ENCODE measurements at places on chromosomes 11 and 22.
A peak's percentile ranks its signal among the peaks of the same experiment; 100 is the strongest.

- peak; percentile 34 for DNase-seq
Observed at GRCh38 chr22:39814899-39815298, 78.7 kb downstream of the ENTHD1 start.

GRCh38 chr11:67434395-67434881, 3.0 kb downstream of the PTPRCAP start:
- DNase-seq, result no peak

- DNase-seq, result no peak
Observed at GRCh38 chr22:40014667-40015248, 20.0 kb downstream of the FAM83F start.

DNA sequence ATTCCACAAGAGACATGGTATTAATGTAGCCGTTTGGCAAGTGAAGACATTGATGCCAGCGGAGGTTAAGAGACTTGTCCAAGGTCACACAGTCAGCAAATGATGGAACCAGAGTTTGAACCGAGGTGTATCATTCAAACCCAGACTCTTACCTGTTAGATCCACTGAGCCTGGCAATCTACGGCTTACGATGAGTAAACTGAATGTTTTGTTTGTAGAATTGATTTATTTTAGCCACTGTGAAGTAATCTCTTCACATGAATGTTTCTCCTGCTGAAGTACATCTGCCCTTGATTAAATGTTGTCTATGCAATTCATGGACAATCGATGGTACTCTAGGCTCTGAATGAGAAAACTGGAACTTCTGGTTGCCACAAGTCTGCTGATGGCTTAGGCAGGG, 155.5 kb upstream of the NAV2 start:
- no peak for DNase-seq

DNA sequence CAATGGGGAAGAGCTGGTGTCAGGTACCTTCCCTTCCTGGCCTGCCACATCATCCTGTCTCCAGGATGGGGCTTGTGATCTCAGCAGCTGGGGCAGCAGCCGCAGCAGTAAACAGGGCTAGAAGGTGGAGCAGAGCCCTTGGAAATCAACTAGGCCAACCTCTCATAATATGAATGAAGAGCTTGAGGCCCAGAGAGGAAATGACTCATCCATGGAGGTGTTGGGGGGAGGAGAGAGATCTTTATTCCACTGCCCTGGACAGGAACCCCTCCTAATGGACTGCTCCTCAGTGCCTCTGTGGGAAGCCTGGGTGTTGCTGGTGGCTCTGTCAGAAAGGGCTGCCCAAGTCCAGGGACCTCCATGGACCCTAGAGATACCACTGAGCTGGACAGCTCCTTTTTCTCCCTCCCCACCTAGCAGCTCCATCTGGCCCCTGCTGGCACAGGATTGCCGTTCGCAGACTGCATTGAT, 111.8 kb downstream of the OSBP2 start:
- DNase-seq, result peak; percentile 51

GRCh38 chr22:42682113-42682851, 33.1 kb upstream of the CYB5R3 start:
- no peak for DNase-seq

- no peak for DNase-seq
Observed at GRCh38 chr11:57752954-57753353, 1.3 kb upstream of the BTBD18 start.

GRCh38 chr11:72776117-72776843, 17.6 kb downstream of the STARD10 start:
- DNase-seq, result no peak

DNA sequence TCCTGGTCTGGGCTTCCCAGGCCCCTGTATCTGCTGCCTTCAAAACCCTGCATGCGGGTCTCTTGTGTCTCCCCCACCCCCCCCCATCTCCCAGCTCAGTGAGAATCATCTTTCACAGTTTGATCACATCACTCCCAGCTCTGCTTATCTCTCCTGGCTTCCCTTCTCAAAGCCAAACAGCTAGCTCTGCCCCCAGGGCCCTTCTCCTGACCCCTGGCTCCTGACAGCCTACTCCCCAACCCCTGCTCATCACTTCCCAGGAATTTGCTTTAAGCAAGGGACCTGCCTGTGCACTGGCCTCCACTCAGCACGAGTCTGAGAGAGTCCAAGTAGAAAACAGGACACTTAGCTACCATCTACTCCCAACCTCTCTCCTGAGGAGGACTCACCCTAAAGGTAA, 342.7 kb downstream of the TENM4 start:
- DNase-seq, result no peak

GRCh38 chr11:17600316-17601255, 53.5 kb downstream of the OTOG start:
- no peak for DNase-seq

DNA sequence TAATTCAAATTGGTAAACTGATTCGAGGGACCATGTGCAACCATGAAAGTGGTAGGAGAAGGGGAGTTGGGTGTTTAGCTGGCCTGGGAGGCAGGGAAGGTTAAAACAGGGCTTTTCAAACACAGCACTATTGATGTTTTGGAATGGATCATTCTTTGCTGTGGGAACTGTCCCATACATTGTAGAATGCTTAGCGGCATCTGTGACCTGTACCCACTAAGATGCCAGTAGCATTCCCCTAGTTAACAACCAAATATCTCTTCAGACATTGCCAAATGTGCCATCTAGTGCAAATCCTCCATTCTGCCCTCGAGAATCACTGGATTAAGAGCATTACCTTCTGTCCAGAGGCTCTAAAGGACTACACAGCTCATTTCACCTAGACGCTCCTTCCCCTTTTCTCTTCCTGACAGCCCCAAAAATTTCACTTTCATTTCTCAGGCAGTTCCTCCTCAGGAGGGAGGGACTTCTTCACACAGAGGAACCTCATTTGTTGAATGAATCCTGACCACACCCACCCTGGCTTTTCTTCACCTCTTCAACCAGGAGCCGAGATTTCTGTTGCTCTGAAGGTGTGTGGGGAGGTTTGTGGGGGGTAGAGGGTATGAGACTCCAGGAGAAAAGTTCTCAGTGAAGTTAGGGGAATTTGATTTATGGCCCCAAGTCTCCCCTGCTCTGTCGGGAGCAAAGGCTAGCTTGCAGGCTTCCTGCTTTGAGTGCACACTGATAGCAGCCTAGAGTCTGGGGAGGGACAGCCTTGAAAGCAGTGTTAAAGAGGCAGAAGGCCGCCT, at the start of gene TRIM34:
TSS of gene TRIM34 (plus strand) at position 513 of the 791 bp plus-strand sequence. CDS start 7,331 bp downstream, outside the sequence.
- peak; percentile 74 for DNase-seq

DNA sequence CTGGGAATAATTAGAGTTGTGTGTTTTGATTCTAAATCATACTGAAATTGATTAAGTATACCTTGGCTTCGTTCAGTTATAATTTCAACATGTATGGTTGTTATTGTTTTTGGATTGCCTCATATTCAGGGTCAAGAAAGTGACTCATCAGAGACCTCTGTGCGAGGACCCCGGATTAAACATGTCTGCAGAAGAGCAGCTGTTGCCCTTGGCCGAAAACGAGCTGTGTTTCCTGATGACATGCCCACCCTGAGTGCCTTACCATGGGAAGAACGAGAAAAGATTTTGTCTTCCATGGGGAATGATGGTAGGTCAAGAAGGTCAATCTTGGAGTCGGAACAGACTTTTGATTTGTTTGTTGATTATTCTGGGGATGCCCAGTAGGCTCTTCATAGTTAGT, 40.4 kb downstream of the KMT2A start:
- no peak for DNase-seq

- no peak for DNase-seq
Observed at GRCh38 chr11:108206171-108206570, 16.3 kb downstream of the NPAT start.

GRCh38 chr11:135046986-135047385, 634.9 kb upstream of the B3GAT1 start:
- no peak for DNase-seq

GRCh38 chr22:33438273-33438672, 380.1 kb upstream of the SYN3 start:
- DNase-seq, result peak; percentile 51

DNA sequence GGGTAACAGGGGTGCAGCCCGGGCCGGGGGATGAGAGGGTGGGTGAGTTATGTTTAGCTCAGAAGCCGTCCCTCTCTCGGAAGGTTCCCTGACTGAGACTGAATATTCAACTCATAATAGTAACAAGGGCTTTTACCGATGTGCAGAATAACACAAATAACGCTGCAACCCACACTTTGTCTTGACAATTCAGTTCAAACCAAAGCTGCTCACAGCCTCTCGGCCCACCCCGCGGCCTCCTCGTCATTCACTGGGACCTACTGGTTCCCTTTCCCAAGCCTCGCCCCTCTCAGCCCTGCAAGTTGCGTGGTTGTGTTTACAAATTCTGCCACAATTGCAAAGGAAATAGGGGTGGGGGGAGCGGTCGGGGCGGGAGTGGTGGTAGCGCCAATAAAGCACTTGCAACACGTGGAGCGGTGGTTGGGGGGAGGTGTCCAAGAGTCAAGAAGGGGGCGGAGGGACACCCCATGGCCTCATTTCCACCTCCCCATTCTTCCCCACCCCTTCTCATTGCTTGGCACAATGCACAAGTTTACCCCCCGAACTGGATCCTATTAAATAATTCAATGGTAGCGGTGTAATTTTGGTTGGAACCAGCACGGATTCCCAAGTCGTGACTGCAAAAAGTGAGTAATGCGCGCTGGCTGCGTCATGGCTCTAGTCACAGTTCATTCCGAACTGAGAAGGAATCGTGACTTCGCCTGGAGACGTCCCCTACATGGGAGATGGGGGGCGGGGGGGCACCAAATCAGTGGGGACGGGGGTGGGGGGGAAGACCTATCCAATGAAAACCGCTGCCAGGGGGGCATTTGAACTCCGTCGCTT, 102.0 kb upstream of the HSD17B12 start:
- peak; percentile 15 for DNase-seq

- DNase-seq, result peak; percentile 45
Observed at GRCh38 chr11:64305691-64306562, 603 bp downstream of the ESRRA start.

GRCh38 chr22:31400023-31400397, 606 bp downstream of the DRG1 start:
- DNase-seq, result peak; percentile 27

- DNase-seq, result no peak
Observed at GRCh38 chr11:62000539-62001446, 33.4 kb upstream of the FTH1 start.

- DNase-seq, result peak; percentile 65
Observed at GRCh38 chr11:66326261-66327111, 9.6 kb upstream of the CD248 start.

GRCh38 chr11:125938418-125938817, 7.4 kb upstream of the VSIG10L2 start:
- no peak for DNase-seq

DNA sequence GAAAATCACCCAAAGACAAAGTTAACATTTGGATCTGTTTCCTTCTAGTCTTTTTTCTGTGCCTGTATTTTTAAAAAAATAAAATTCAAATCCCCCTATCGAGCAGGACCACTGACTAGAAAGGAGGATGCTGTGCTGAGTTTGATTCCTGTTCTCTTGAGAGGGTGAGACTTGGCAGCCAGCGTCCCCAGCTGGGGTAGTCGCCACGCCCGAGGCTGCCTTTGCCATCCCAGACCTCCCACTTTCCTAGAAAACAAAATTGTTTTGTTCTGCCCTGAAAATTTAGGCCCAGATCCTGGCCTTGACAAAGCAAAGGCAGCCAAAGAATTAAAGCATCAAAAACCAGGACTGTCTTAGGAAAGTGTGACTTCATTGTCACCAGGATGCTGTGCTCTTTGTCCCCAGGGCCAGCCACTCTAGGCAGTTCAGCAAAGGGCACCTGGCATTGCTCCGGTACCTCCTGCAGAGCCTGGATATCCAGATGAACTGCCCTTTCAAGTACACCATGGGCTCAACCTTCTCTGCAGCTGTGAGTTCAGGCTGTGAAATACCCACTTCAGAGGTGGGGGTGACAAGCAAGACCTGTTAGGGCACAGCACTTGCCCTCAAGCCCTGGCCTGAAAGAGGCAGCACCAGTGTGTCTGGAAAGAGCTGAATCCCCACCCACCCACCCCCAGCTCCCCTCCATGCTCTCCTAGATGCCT, 44.6 kb downstream of the KCNQ1OT1 start:
- no peak for DNase-seq

GRCh38 chr11:113684496-113684895, 21.6 kb downstream of the TMPRSS5 start:
- no peak for DNase-seq

DNA sequence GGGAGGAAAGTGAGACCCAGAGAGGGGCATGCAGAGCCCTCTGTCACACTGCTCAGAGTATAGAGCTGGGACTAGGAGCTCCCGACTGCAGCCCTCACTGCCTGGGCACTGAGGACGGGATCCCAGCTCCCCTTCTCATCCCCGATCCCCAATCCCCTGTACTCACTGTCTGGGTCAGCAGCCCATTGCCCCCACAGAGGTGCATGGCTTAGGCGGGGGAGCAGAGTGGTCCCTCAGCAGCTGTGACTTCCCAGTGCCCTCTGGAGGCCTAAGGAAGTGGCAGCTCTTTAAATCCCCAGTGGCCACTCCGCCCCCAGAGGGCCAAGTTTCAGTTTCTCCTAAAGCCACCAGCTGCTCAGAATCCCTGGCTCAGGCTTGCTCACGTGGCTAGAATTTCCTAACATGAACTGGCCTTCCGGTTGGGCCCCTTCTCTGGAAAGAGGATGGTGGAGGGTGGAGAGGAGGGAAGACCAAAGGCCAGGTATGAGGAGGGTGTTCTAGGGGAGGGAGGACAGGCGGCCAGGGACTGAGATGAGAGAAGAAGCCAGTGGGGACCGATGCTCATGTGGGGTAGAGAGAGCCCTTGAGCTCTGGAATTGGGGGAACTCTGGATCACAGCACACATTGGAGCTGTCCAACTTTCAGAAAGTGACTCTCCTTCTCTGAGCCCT, at the start of gene BATF2:
TSS of gene BATF2 (minus strand) at position 262 of the 671 bp plus-strand sequence. CDS start at position 205, 57 bp downstream.
- DNase-seq, result peak; percentile 77

GRCh38 chr22:43505423-43505822, 93.6 kb downstream of the MPPED1 start:
- no peak for DNase-seq

DNA sequence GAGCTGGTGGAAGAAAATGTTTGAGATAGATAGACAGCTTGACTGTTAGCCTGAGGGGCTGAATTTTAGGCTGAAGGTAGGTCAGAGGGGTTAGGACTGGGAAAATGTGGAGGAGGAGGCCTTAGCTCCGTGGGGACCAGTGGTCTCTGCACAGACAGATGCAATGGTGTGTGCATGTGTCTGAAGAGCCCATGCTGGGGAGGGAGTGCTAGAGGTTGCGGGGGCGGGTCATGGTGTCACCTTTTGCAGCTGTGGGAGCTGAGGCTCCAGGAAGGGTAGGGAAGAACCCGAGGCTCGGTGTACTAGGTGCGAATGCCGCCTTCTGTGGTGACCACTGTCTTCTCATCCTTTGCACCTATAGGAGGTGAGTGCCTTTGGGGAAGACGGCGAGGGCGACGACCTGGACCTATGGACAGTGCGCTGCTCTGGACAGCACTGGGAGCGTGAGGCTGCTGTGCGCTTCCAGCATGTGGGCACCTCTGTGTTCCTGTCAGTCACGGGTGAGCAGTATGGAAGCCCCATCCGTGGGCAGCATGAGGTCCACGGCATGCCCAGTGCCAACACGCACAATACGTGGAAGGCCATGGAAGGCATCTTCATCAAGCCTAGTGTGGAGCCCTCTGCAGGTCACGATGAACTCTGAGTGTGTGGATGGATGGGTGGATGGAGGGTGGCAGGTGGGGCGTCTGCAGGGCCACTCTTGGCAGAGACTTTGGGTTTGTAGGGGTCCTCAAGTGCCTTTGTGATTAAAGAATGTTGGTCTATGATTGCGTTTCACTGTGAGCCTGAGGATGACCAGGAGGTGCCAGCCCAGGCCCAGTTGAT, 1.6 kb downstream of the SDF2L1 start:
- no peak for DNase-seq

GRCh38 chr11:70538641-70539359, 140.5 kb downstream of the CTTN start:
- DNase-seq, result no peak

GRCh38 chr11:57459164-57460021, 935 bp upstream of the RTN4RL2 start:
- no peak for DNase-seq
